ENCODE measurements at places on chromosomes 5 and 9.

- no peak for DNase-seq
Observed at GRCh38 chr5:40791715-40792139, 6.4 kb downstream of the PRKAA1 start.

DNA sequence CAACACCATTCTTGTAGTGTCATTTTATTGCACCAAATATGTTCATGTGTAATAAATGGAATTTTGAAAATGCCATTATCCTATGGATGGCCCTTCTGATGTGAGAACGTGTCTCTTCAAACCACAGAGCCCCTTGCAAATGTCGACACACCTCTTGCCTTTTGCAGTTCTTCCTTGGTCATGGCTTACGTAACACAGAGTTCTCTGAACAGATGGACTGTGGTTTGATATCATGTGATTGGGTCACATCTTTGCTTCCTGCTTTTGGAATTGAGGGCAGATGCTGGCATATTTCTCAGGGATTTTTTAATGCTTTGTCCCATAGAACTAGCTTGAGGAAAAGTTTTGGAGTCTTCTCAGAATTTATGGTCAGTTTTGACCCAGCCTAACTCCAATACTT, 4.6 kb downstream of the TGFBR1 start:
- DNase-seq: no peak

DNA sequence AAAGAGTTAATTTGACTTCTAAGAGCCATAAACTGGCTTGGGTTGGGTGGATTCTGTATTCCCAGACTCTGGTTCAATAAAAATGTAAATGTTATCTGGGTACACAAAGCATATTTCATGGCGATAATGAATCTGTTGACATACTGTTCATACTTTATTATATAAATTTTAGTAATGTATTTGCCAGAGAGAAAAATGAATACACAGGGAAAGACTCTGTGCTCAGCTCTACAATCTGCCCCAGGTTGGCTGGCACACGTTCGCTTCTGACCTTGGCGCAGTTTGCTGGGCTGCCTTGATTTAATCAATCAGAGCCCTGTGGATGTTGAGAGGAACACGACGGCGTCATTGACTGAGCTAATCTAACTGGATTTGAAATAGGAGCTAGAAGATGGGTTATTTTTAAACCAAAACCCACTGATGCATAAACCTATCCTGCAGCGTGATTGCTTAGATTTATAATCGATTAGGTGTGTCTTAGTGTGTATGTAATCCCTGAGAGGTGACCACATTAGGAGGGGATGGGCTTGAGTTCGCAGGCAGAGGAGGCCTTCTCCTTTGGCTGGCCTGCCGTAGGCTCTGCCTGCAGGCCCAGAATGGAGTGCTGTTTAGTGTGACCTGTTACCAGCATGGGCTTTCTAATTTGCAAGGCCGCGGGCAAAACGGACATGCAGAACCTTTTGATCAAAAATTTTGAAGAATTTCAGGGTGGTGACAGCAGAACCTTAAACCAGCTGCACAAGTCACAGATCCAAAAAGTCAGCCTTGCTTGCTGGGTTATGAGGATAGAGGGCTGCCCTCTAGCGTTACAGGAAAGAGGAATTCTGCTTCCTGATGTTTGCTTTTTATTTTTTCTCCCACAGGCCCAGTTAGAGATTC, 3.9 kb upstream of the ADCY2 start:
- DNase-seq: no peak

- DNase-seq: no peak
Observed at GRCh38 chr9:35905051-35905781, 786 bp upstream of the HRCT1 start.

GRCh38 chr5:72137826-72138409, 30.6 kb downstream of the MAP1B start:
- peak; percentile 36 for DNase-seq

GRCh38 chr9:92119586-92119985, 4.4 kb upstream of the SPTLC1 start:
- no peak for DNase-seq

DNA sequence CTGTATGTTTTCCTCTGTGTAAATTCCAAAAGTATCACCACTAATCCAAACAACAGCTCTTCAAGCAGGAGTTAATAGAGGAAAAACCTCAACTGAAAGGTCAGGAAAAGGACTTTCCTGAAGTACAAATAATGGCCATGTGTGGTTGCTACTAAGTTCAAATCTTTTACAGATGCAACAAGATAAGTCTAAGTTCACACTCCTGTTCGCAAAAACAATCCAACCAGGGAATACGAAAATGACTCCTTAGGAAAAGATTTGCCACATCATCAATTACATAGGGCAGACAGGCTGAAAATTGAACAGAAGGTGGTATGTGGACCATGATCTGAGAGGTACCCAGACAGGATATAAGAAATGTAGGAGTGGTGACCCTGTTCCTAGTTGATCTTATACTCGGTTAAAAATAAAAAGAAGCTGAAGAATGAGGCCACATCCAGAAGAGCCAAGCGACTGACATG, 210.2 kb downstream of the TSSK1B start:
- DNase-seq: no peak

- no peak for DNase-seq
Observed at GRCh38 chr5:53422539-53422938, 57.9 kb upstream of the FST start.

DNA sequence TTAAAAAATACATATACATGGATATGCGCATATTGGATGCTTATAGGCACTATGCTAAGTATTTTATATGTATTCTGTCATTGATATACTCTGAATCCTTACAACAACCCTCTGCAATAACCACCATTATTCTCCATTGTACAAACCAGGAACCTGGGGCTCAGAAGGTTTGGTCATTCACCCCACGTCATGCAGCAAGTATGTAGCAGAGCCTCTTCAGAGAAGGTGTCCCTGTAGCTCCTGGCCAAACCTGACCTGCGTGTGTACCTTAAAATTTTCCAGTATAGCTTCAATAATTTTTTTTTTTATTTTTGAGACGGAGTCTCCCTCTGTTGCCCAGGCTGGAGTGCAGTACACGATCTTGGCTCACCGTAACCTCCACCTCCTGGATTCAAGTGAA, 51.9 kb downstream of the MFAP3 start:
- DNase-seq: no peak

DNA sequence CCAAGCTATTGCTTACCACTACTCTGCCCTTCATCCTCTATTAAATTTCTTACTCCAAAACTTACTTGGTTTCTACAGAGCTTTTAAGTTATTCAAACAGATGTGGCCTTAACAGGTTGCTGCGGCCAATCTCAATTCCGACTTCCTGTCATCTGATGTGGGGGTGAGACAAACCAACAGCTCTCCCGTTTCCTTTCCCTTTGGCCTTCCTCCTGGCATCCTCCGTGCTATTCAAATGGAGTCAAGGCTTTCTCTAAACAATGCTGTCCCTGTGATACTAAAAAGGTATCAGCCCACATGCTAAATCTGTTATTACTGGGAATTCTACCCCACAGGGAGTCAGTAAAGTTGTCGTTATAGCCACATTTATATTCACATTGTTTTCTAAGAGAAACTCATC, 11.8 kb downstream of the RBM18 start:
- DNase-seq: no peak

- DNase-seq: no peak
Observed at GRCh38 chr5:91140657-91141056, 242.5 kb downstream of the ARRDC3 start.

Measured in GM13976 (cell line).